ENCODE measurements at places on chromosomes 5 and 9.

- no peak for DNase-seq
Measured at GRCh38 chr5:90563108-90563507, 4.5 kb downstream of the ADGRV1 start.

GRCh38 chr5:173288632-173289031 is 39.6 kb downstream of the STC2 start:
- no peak for DNase-seq

DNA sequence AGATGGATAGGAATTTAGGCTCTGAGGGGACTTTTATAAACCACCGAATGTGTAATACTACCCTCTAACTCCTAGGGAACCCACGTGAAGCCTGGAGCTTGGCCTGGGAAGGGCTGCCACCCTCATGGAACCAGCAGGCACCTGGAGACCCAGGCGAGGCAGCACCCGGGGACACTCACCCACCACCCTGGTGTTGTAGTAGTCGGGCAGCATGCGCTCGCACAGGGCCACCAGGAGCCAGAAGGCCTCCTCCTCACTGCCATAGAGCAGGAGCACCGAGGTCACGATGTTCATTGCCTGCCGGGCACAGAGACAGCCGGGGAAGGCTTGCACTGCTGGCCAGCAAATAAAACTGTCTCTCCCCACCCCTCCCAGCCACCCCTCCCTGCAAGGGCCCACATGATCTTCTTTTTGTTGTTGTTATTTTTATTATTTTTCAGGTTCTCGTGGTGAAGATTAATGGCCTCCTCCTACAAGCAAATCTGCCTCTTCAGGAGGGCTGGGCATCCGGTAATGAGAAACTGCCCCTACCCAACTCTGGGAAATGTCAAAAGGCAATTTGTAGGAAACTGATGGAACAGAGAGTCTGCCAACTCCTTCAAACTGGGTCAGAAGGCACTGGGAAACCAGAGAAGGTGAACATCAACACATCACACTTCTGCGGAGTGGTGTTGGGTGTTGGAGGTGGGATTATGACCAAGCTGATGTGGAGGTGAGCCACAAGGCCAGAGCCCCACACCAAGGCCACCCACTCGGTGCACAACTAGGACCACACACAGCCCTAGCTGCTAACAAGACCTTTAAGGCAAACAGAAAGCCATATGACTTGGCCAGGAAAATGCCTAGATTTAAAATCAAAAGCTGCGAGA is 17.4 kb upstream of the MRNIP start:
- DNase-seq = no peak

DNA sequence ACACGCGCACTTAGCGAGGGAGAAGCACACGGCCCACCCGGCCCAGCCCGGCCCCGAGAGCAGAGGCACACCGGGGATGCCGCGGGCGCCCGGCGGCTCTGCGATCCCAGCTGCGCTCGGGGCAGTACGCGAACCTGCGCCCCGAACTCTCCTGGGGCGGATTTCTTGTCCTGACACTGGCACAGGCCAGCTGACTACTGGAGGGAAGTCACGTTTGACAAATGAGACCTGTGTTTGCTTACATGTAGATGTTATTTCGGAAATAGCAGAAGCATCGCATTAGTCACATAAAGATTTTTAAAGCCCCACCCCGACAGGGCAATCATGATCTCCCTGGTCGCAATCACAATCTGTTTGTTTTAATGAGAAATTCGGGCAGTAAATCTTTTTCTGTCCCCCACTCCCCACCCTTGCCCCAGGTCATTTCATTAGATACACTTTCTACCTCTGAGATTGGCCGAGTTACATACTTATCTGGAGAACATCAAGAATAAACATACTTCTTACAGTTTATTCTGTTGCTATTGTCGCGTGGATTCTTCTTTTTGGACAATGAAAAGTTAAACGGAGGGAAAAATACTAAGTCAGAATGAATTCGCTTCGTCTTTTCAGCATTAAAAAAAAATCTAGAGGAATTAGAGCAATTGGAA is 518.9 kb downstream of the CTNND2 start:
- no peak for DNase-seq

DNA sequence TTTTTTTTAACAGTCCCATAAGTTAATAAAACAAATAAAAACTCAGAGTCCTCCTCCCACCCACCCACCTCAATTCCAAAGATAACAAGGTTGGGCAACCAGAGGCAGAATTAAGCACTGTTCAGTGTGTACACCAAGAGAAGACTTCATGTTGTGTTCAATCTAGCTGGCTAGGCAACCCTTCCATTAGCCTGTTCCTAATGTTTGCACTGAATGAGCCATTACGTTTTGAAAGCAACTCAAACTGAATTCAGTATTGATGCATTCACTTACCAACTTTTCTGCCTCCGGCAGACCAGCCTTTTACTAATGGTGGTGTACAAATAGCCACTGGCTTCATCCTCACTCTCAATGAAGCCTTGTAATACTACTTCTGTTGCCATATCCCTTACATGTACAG is 47.5 kb downstream of the PBX3 start:
- no peak for DNase-seq

DNA sequence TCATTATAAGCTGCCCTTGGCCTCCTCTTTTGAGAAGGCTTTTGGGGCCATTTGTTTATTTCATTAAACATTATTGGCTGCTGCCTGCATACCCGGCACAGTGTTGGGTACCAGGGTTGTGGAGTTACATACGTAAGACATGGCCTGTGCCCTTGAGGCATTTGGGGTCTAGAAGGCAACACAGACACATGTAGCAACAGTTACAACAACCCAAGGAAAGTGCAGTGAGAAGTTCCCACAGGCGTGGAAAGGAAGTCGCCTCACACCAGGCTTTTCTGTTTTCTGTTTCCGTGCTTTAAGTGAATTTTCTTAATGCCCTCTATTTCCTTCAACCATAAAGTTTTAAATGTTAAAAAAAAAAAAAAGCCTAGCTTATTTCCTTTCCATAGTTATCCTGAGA is 47.4 kb downstream of the GALNT10 start:
- no peak for DNase-seq

GRCh38 chr9:5554254-5554653 is 43.9 kb downstream of the PDCD1LG2 start:
- no peak for DNase-seq

DNA sequence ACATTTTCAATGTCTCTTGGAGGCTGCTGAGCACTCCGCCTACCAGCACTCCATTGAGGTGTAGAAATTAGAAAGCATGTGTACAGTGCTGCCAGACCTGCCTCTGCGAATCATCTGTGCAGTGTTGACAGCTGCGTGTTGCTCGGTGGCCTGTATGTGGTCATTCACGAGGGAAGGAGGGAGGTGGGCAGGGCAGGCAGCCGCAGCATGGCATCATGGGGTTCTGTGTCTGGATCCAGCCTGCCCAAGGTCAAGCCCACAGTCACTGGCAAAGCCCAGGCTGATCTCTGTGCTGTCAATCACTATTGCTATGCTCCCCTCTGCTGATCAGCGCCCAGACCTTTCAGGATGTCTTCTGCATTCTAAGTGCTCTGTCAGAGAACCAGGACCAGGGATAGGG is 8.0 kb upstream of the PDZD2 start:
- no peak for DNase-seq

GRCh38 chr9:107520186-107520585 is 30.6 kb upstream of the KLF4 start:
- DNase-seq = no peak

- DNase-seq = no peak
Measured at GRCh38 chr5:1660001-1660400, 136.2 kb upstream of the LPCAT1 start.

- no peak for DNase-seq
Measured at GRCh38 chr5:119393201-119393691, 37.4 kb downstream of the TNFAIP8 start.

DNA sequence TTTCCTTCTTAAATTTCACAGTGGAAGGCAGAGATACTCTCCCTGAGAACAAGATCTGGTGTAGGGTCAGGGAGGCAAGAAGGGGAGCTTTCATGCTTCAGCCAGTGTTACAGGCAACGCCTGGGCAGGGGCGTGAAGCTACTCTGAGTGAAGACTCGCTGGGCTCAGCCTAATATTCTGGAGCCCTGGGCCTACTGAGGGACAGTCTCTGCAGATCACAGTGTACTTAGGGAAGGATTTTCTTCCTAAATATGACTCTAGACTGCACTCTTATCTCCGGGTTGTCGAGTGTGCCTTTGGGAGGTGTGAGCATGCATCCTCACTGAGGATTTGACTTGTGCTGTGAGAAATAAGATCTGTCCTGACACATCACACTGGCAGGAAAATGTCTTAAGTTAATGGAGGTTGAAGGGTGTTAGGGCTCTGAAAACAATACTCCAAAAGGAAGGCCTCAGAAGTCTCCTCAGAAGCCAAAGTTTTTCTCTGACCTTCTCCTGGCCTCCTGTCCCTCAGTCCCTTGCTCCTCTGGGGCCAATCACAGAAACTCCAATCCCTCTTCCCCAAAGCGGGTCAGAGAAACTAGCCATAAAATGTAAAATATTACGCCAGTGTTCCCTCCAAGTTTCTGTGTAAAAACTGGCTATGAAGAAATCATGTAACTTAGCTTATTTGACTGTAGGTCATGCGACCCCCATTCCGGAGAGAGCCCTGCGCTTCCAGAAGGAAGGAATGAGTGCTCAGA is 156.8 kb upstream of the TBC1D2 start:
- no peak for DNase-seq

- DNase-seq = no peak
Measured at GRCh38 chr5:120239086-120239485, 225.0 kb upstream of the PRR16 start.

DNA sequence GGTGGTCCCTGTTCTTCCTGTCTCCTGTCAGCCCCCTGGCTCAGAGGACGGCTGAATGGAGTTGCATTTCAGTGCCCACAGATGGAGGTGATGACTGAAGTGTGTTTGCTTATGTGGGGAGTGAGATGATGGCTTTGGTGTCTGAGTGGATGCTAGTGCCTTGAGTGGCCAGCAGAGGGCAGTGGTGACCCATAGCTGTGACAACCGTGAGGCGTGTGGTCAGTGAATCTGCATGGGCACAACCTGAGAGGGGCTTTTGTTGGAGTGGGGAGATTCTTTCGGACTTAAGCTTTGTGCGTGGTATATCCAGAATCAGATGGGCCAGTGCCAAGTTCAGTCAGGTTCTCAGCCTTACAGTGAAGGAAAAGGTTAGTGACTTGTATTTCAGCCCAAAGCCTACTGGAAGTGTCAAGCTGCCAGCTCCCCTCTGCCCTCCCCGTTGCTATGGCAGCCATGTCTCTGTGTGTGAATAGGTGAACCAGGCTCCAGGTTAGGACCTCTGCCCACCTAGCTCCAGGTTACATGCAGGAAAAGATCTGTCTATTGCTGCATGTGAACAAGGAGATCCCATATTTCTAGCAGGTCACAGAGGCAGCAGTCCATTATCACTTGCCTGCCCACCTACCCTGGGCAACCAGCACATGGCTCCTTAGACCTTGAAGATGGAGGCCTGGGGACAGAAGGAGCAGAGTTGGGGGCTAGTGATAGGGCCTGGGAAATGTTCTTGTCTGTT is 14.7 kb upstream of the CXXC5 start:
- no peak for DNase-seq

DNA sequence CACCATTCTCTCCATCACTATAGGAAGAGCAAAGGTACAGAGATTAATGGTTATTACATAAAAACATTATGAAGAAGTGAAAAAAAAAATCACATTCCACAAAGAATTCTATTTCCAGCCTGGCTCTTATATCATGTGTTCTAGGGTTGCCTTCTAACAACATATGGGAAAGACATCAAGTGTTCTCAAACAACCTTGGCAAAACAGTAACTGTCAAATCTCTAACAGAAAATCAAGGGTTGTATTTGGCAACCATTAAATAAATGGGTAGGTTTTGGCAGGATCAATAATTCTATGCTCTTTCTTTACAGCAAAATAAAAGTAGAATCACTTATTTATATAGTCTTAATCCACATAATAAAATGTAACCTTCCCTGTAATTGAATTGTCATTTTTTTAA is 728.9 kb downstream of the MAT2B start:
- no peak for DNase-seq

GRCh38 chr5:164346785-164347630 is 841.6 kb downstream of the MAT2B start:
- DNase-seq = no peak

- no peak for DNase-seq
Measured at GRCh38 chr9:131125038-131125287, 423 bp upstream of the NUP214 start.

GRCh38 chr5:83059341-83059740 is 17.9 kb downstream of the TMEM167A start:
- no peak for DNase-seq

- no peak for DNase-seq
Measured at GRCh38 chr9:77944556-77945243, 86.9 kb downstream of the GNAQ start.

DNA sequence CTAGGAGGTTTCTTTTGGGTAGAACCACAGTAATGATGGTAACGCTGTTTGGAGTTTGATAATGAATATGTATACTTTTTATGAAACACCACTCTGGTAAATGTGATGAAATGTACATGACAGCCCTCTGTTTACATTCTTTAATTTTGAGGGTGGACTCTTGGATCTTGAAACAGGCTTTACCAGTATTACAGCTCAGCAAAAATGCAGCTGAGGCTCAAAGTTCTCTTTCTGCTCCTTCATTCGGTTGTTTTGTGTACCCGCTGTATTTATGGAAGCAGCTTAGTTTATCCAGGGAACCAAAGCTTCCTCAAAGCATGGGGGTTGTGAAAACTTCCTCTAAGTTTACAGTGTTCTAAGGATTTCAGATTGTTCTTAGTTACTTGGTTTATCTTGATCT is 11.1 kb downstream of the GAPVD1 start:
- DNase-seq = no peak

DNA sequence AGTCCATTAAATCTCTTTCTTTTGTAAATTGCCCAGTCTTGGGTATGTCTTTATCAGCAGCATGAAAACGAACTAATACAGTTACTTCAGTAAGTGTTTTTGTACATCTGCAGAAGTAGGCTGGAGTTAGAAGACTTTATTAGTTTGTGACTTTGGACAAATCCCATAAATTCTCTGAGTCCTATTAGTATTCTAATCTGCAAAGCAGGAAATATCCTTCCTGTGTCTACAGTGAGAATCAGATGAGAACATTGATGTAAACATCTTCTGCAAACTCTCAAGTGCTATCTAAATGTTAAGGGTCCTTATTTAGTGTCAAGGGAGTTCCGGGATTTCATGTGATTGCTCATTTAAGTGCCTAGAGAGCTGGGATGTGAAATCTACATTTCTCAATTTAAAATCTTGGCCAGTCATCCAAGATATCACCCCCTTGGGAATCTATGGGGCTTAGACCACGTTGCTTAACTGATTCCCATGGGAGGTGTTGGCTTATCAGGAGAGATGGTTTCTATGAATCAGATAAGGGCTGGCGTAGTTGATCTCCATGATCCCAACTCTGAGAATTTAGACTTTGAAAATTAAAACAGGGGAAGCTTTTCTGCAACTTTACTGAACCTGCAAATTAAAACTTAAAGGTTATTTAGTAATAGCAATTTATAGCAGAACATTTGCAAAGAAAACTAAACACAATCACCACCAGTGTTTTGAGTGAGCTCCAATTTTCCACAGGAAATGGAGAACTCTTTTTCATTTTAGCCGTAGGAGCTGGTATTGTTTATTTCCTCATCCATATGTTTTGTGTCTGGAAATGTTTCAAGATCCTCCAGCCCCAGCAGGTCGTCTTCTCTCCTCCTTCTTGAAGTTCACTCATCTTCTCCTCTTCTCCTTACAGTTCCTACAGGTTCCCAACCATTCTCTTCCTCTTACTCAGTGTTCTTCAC is 241.6 kb upstream of the CD180 start:
- no peak for DNase-seq
